ACHN (cell line): ENCODE measurements at places on chromosomes 1 and 21.

- no peak for DNase-seq
Measured at GRCh38 chr1:16716691-16717335, 23.5 kb upstream of the RNU1-4 start.

GRCh38 chr1:159922511-159923202, 2.6 kb downstream of the TAGLN2 start:
- DNase-seq = no peak

DNA sequence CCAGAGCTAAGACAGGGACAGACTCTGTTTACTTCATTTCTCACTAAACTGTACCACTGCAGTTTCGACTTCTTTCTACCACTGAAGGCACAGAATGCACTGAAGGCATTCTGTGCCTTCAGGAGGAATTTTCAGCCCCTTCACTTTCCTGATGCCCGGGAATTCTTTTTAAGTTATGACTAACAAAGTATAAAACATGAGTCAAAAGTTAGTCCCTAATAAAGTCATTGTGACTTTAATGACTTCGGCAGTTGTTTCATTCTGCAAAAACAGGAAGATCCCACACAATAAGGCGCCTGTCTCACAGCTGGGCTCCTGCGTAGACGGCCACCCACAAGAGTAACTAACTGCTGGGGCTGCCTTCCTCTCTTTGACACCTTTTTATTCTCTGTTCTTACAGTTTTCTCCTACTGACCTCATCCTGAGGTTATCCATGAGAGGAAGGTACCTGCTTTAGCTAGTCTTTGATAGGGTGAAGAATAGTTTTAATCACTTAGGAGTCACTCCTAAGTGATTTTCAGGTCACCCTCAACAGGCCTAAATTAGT, 183.9 kb upstream of the SGIP1 start:
- no peak for DNase-seq

GRCh38 chr1:55055084-55055882, 15.9 kb downstream of the PCSK9 start:
- DNase-seq = no peak

DNA sequence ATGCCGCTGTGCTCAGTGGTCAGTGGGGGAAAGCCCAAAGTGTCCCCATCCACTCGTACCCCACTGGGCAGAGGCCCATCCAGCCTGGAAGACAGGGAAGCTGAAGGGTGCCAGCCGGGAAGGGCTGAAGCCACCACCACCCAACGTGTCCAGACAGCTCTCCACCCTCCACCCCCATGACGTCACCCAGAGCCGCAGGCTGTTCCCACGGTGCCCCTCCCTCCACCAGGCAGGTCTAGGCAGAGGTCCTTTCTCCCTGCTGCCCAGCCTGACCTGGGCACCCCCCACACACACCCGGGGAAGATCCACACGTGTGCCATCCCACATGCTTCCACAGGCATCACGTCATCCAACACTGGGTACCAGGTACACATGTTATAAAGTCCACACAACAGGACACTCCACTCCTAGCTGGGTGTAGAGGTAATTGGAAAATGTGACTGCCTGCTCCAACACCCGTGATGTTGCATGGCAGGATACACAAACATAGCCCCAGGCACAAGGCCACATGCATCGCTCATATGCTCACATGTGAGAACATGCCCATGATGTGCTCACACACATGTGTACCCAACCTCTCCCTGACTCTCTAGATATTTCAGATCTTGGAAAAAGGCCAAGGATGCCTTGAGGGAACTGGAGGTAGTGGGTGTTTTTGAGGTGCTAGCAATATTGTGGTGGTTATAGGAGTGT, 5.1 kb upstream of the ARHGAP30 start:
- DNase-seq = no peak
